A673 (cell line): ENCODE measurements at places on chromosomes 5 and 9. TPM values are rescaled to one million over a fixed set of nuclear protein-coding genes. Genes with fewer than 3 reads are reported as not detected.
A peak's percentile ranks its signal among the peaks of the same experiment; 100 is the strongest.

PCDHGA4 gene
- 2.9 and 3.5 TPM in 2 replicates for total RNA-seq

MTX3 gene
- total RNA-seq, result 24.2 and 28.1 TPM in 2 replicates

DNA sequence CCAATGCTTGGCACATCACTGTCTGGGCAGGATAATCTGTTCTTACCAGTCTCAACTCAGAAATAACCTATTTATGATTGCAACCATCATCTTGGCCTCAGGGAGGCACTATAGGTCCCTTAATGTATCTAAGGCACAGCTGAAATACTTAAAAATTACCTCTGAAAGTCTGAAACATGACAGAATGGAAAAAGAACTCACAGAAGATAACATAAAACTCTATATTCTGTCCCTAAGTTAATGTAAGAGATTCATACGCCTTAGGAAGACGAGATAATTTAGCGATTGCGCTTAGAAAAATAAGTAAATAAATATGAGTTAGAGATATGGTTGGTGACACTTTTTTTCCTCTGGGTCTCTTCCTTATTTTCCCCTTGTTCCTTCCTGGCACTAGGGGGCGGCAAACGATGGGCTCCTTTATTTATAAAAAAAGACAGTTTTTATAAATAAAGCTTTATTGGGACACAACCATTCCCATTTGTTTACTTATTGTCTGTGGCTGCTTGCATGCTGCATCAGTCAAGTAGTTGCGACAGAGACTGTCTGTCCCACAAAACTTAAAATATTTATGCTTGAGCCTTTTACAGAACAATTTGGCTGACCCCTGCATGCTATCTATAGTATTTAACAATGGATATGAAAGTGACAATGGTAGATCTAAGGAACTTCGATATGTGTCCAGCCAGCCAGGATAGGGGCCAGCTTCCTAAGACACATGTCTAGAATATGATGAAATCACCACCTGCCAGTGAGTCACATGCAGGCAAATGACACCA is 79.6 kb downstream of the PDE4D start:
- no peaks in the 10 kb centered on the region for H3K36me3 ChIP-seq
- peak; percentile 72 for DNase-seq
- H3K4me3 ChIP-seq, result no peak overlapping the region
- peaks cover 72% of the 10 kb centered on the region for H3K27me3 ChIP-seq

- no peak overlapping the region for H3K27ac ChIP-seq
- DNase-seq, result no peak
- no peaks in the 10 kb centered on the region for H3K27me3 ChIP-seq
- no peaks in the 10 kb centered on the region for H3K36me3 ChIP-seq
- H3K4me3 ChIP-seq, result no peak overlapping the region
These were observed 53.7 kb upstream of the ABCA1 start for GRCh38 chr9:104981543-104982129.

FXN gene
- total RNA-seq, result 20.8 and 23.2 TPM in 2 replicates

DNA sequence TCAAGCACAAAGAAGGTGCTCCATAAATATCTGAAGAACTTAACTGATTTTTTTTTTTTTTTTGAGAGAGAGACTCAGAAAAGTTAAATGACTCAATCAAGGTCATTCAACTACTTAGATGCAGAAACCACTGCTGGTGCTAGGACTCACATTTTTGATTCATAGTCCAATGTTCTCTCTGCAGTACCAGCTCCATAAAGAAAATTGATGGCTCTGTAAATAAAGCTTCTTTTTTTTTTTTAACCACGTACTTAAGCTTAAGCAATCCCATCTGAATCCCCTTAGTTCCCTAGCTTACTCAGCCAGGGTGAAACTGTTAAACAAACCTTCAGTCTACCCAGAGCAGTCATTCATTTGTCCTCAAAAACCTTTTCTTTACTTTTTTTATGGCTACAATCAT is 657.0 kb upstream of the WWC1 start:
- no peak for DNase-seq
- no peak overlapping the region for H3K27ac ChIP-seq
- no peaks in the 10 kb centered on the region for H3K36me3 ChIP-seq
- H3K4me1 ChIP-seq, result peaks cover 37% of the 10 kb centered on the region
- no peak overlapping the region for H3K4me3 ChIP-seq
- H3K27me3 ChIP-seq, result no peaks in the 10 kb centered on the region

DNA sequence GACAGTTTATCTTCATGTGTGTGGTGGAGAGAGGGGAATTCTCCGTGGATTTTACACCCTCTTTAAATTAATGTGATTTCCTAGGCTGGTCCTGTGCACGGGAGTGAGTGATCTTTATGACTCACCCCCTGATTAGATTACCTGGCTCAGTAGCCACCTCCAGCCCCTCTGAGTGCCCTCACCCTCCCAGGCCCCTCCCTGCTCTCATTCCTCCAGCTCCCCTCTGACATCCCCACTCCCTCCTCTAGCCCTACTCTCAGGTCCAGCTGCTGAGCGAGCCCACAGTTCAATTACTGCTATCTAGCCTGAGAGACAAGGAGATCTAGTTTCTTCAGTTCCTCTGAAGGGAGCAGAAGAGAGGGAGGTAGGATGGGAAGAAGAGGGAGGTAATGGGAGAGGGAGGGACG is 61.8 kb upstream of the ARAP3 start:
- no peak overlapping the region for H3K4me3 ChIP-seq
- no peak for DNase-seq
- no peak overlapping the region for H3K27ac ChIP-seq
- no peaks in the 10 kb centered on the region for H3K4me1 ChIP-seq
- no peaks in the 10 kb centered on the region for H3K36me3 ChIP-seq
- peaks cover 8% of the 10 kb centered on the region for H3K27me3 ChIP-seq

DNA sequence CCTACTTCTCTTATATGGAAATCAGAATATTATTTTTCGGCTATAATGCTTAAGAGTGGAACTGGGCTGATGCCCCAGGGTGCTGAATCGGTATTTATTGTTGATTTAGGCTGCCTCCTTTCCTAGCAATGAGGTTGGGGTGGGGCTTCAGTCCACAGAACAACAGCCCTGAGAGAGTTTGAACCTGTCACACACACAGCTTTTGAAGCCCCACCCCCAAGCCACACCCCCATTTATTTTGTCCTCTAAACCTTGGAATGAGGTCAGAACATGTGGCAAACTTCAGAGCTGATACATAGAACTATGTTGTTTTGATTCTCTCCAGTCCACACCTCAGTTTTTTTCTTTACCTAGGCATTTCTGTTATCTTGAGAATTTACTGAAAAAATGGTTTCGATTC is 51.7 kb upstream of the CAMK4 start:
- no peak overlapping the region for H3K4me3 ChIP-seq
- no peak overlapping the region for H3K27ac ChIP-seq
- H3K27me3 ChIP-seq, result peaks cover 31% of the 10 kb centered on the region
- no peaks in the 10 kb centered on the region for H3K36me3 ChIP-seq
- no peak for DNase-seq

DNA sequence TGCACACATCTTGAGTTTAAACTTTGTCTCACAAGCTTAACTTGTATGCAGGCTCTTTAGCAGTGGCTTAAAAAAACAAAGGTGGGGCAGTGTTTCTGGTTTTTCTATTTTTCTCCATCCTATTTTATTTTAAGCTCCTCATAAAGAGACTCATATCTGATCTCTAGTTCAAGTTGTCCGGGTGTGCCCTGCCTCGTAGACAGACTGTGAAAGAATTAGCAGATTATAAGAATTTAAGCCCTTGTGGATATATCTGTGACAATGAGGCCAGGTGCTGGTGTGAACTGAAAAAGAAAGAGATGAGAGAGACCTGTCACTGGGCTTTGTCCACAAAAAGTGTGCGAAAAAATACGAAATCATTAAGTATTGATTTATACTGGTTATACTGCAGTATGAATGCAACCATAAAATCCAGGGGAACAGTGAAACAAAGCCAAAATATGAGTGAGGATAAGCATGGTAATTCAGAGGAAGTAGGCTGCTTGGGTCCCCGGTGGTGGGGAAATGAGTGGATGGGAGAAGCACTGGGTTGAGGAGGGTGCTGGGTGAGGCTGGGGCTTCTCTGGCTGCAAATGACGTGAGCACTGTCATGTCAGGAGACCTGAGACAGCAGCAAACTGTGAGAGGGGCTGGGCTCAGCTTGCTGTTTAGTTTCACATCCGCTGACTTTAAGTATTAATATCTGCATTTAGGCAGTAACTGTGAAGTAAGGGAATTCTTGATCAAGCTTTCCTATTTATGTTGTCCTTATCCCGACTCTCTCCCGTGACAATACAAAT is 179.7 kb upstream of the ANKRD55 start:
- no peak overlapping the region for H3K4me3 ChIP-seq
- H3K4me1 ChIP-seq, result peaks cover 33% of the 10 kb centered on the region

DNA sequence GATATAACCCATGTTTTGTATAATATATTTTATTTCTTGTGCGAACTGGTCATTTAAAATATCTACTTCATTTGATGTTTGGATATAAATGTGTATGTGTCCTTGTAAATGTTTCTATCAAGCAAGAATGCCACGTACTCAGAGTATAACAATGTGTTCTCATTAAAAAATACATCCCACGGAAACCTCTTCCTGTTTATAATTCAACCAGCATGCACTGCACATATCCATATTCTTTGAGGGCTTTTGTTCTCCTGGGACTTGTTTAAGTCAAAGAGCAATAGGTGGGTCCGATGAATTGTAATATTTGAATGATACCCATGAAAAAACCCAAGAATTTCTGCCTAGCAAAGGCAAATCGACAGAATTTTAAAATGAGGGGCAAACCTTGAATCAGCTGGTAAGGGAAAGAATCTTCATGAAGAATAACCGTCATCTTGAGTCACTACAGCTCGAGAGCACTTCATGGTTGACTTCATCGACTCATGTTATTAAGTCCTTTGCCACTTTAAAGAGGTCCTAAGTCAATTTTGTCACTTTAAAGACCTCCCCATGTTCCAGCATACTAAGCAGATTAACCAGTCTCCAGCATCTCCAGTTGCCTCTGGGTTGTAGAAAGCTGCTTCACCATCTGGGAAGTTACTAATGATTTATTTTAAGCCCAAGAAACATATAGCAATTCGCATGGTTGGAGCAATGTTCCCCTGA is 80.6 kb downstream of the NPR3 start:
- DNase-seq, result no peak
- H3K4me3 ChIP-seq, result no peak overlapping the region
- H3K27ac ChIP-seq, result no peak overlapping the region

DNA sequence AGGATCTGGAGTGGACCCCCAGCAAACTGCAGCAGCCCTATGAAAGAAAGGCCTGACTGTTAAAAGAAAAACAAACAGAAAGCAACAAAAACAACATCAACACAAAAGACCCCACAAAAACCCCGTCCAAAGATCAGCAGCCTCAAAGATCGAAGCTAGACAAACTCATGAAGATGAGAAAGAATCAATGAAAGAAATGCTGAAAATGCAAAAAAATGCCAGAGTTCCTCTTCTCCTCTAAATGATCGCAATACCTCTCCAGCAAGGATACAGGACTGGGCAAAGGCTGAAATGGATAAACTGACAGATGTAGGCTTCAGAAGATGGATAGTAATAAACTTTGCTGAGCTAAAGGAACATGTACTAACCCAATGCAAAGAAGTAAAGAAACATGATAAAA is 526.3 kb upstream of the DAB2 start:
- DNase-seq, result no peak
- H3K4me1 ChIP-seq, result no peaks in the 10 kb centered on the region
- H3K27ac ChIP-seq, result no peak overlapping the region
- H3K4me3 ChIP-seq, result no peak overlapping the region

THBS4 gene
- 0.43 and 1.6 TPM in 2 replicates for total RNA-seq

GRCh38 chr5:101608322-101608721 is 687.8 kb downstream of the SLCO4C1 start:
- no peak overlapping the region for H3K4me3 ChIP-seq
- peaks cover 4% of the 10 kb centered on the region for H3K27me3 ChIP-seq
- no peak for DNase-seq
- H3K27ac ChIP-seq, result no peak overlapping the region
- no peaks in the 10 kb centered on the region for H3K4me1 ChIP-seq

DNA sequence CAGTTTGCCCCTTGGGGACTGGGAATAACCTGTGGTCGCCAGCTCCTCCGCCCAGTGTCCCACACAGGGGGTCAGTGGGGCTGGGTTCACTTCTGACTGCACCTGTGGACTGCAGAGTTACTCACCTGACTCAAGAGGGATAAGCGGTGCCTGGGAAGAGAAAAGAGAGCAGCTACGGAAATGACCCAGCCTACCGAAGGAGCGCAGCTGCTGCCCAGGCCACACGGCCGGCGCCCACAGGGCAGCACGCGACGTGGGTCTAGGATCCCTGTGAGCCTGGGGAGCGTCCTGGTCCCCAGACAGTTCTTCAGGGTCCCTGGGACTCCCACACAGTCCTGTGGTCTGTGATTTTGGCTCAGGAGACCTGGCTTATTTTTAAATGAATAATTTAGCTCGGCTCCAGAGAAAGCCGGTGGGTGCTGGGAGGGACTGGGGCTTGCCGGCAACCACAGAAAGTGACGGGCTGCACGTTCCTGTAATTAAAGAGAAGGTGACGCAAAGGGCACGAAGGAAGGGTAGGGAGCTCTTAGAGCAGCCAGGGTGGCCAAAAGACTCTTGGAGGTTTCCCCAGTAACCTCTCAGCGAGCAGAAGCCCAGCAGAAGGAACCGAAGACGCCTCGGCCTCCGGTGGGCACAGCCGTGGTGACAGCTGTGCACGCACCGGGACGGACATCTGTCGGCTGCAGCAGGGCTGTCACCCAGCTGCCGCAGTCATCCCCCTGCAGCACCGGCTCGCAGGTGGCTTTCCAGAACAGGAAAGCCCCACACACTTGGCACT is 97.5 kb upstream of the FCN2 start:
- no peaks in the 10 kb centered on the region for H3K27me3 ChIP-seq
- H3K4me1 ChIP-seq, result no peaks in the 10 kb centered on the region
- no peak for DNase-seq
- H3K36me3 ChIP-seq, result no peaks in the 10 kb centered on the region
- H3K4me3 ChIP-seq, result no peak overlapping the region

PCSK1 gene
- total RNA-seq, result 0.87 and 0.92 TPM in 2 replicates

DNA sequence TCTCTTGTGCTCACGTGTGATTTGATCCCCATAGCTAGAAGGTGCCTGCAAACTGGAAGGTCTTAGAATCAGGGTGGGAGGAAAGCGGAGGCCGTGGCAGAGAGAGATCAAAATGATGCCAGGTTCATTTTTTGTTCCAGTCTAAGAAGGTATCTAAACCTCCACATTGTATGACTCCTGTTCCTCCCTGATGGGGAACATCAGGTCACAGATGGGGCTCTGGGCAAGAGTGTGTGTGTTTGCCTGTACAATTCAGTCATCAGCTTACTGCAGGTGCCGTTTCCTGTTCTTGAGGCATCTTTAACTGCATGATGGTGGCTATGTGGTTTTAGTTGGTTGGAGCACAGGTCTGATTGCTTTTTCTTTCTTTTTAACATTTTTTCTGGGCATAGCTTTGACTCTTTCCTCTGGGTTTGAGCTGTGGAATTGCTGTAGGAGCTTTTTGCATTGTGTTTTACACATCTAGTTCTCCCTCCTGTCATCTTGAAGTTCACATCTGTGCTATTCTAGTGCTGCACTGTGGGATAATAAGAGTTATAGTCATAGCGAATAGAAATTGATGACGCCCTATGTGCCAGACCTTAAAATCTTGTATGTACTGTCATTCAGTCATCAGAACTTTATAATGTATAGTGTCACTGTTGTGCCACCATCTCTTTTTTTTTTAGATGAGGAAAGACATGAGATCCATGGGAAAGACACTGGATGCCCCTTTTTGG is 30.8 kb downstream of the ARHGAP26 start:
- no peaks in the 10 kb centered on the region for H3K4me1 ChIP-seq
- no peak overlapping the region for H3K27ac ChIP-seq
- H3K27me3 ChIP-seq, result no peaks in the 10 kb centered on the region
- DNase-seq, result no peak
- no peaks in the 10 kb centered on the region for H3K36me3 ChIP-seq

ARHGEF39 gene
- total RNA-seq, result 25.0 and 27.7 TPM in 2 replicates
